ENCODE measurements at places on chromosomes 1 and 21.

- DNase-seq = no peak
These were observed 14.7 kb upstream of the COL6A2 start for GRCh38 chr21:46082963-46083790.

DNA sequence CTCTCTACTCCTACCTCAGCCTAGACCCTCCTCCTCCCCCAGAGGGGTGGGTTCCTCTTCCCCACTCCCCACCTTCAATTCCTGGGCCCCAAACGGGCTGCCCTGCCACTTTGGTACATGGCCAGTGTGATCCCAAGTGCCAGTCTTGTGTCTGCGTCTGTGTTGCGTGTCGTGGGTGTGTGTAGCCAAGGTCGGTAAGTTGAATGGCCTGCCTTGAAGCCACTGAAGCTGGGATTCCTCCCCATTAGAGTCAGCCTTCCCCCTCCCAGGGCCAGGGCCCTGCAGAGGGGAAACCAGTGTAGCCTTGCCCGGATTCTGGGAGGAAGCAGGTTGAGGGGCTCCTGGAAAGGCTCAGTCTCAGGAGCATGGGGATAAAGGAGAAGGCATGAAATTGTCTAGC is 21.6 kb upstream of the VPS13D start:
- DNase-seq = no peak

DNA sequence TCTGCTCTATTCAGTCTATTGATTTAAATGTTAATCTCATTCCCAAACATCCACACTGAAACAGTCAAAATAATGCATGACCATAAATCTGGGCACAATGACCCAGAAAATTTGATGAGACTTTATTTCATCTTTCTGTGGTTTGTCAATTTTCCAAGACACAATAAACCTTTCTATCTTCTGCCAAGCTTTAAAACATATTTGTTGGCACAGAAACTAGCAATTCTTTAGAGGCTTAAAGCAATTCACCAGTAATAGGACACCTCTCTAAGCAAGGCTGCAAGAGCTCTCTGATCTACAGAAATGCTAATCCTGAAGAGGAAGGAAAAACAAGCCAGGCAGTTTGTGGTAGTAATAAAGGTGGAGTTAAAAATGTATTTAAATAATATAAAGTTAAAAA is 113.7 kb downstream of the FCRL5 start:
- no peak for DNase-seq

DNA sequence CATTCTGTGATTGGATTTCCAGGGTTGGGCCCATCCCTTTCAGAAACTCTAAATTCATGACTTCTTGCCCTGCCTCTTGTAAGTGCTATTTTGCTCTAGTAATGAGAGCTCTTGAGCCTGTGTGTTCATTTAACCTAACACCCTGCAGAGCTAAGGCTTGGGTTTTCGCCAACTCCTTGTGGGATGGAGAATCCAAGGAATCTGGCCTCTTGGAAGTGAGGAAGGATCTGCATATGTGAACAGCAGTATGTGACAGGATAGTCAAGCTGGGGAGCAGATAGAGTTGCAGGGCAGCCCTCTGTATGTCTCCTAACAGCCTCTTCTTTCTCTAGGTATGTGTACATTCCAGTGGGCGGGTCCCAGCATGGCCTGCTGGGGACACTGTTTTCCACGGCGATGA is 258.9 kb downstream of the HHAT start:
- no peak for DNase-seq

All from stimulated activated CD4-positive, alpha-beta T cell treated with anti-CD3 and anti-CD28 coated beads, Interleukin-4, amount 100 ng/mL, for 1 hour (primary cell).